Thoracic aorta (tissue), 2 donors: ENCODE measurements at places on chromosomes 12 and 14. TPM values are rescaled to one million over a fixed set of nuclear protein-coding genes. Genes with fewer than 3 reads are reported as not detected.

- no peak overlapping the region for H3K27ac ChIP-seq
- H3K4me1 ChIP-seq = peaks cover 14% of the 10 kb centered on the region
- H3K4me3 ChIP-seq = no peak overlapping the region
- no peaks in the 10 kb centered on the region for H3K27me3 ChIP-seq
- DNase-seq = no peak
Observed at GRCh38 chr12:20028033-20028432, 340.3 kb upstream of the PDE3A start.

- H3K4me1 ChIP-seq = peaks cover 71% of the 10 kb centered on the region
- DNase-seq = peak; percentile 53
- peak overlapping the region; percentile 96 for H3K27ac ChIP-seq
- H3K36me3 ChIP-seq = peaks cover 26% of the 10 kb centered on the region
- H3K27me3 ChIP-seq = no peaks in the 10 kb centered on the region
- peak overlapping the region; percentile 19 for H3K4me3 ChIP-seq
Observed at GRCh38 chr12:48779869-48780268, 9.0 kb downstream of the ADCY6 start.

DNA sequence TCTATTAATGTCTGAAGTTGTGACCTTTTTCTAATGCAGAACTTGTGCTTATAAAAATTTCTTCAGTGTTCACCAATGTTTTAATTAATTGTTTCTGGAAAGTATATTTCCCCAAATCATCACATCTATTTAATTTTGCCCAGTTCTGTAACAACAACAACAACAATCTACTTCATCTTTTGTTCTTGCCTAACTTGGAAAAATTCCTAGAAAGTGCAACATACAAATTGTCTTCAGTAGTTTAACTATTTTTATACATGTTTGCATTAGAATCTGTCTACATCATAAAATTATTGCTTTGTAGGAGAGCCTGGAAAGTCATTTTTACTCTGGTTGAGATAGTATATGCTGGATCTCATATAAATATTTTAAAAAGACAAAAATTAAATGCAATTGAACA is 38.5 kb downstream of the CCER1 start:
- H3K4me3 ChIP-seq = no peak overlapping the region
- peaks cover 7% of the 10 kb centered on the region for H3K4me1 ChIP-seq
- no peaks in the 10 kb centered on the region for H3K36me3 ChIP-seq
- no peak for DNase-seq

DNA sequence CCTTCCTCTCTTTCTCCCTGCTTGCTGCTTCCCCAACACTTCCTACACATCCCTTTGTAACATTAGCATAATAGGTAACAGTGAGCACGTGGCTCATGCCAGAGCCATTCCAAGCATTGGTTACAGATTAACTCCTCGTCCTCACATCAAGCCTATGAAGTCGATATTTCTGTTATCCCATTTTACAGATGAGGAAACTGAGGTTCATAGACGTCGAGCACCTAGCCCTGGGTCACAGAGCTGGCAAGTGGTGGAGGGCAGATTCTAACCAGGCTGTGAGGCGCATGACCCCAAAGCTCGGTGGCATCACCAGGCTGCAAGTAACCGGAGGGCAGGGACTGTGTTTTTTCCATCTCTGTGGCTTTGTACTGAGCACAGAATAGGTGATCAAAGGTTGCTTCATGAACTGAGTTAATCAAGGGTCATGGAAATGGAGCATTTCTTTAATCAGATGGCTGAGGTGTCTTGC is 5.7 kb upstream of the SERPINA1 start:
- no peaks in the 10 kb centered on the region for H3K36me3 ChIP-seq
- no peak overlapping the region for H3K27ac ChIP-seq

DNA sequence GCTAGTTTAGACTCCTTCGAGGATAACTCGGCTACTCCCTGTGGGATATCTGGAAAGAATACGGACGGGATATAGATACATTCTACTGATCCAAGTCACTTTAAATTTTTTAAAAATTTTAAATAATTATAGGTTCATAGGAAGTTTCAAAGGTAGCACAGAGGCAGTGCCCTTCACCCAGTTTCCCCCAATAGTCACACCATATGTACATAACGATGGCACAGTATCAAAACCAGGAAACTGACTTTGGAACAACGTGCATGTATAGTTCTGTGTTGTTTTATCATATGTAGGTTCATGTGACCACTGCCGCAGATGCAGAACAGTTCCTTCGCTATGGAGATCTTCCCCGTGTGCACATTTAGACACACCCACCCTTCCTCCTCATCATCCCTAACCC is 352.3 kb downstream of the CACNA1C start:
- H3K4me1 ChIP-seq = no peaks in the 10 kb centered on the region
- no peak overlapping the region for H3K27ac ChIP-seq
- no peak for DNase-seq
- no peak overlapping the region for H3K4me3 ChIP-seq

DNA sequence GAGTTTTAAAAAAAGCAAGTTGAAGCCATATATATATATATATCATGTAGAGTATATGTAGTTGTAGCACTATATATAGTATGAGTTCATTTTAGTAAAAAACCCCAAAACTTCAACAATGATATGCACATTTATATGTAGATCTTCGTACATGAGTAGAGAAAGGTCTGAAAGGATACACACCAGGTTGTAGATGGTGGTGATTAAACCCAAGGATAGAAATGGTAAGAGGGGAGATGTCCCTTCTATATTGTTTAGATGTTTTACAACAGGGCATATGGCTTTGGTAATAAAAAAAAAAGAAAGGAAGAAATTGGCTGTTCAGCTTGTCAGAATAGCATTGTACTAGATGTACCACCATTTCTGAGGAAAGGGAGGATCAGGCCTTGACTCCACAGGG is 31.9 kb upstream of the MED13L start:
- no peaks in the 10 kb centered on the region for H3K27me3 ChIP-seq
- no peak overlapping the region for H3K27ac ChIP-seq
- no peaks in the 10 kb centered on the region for H3K36me3 ChIP-seq
- H3K4me1 ChIP-seq = peaks cover 3% of the 10 kb centered on the region
- no peak for DNase-seq

Gene ALDH2
- total RNA-seq = 135 TPM

Gene LMO3
- 45.4 TPM for total RNA-seq
